Activated CD8-positive, alpha-beta memory T cell treated with anti-CD3 and anti-CD28 coated beads for 4 hours (primary cell): ENCODE measurements at places on chromosomes 5 and 9.

DNA sequence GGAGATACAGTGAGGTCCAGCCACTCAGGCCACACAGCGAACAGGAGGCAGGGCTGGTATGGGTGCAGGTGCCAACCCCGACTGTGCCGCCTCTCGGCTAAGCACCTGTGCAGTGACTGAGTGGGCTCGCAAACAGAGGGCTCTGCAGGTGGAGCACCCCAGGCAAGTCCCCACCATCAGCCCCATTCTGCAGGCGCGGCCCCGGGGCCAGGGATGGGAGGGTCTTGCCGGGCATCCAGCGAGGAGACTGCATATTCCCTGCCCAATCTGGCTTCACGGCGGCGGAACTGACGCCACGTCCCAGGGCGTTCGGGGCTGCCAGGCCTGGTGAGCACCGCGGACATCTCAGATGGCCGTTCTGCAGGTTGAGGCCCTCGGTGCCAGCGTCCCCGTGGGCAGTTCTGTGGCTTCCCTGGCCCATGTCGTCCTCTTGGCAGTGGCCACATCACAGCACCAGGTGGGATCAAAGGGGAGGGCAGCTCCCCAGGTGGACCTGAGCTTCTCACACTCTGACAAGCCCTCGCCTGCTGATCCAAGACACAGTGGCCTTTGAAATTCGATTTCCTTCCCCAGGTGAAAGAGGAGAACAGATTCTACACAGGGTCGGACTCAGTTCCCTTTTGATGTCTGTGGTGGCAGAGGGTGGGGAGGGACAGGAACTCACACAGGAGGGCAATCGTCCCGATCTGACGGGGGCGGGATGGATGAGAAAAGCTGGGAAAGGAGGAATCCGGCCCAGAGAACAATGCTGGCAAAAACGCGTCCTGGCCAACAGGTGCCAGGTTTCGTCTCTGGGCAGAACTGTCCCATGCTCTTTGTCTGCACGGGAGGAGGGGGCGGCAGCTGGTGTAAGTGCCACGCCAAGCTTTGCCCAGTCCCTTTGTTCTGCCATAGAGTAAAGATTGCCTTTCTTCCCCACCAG, 18.8 kb downstream of the DBH start:
- DNase-seq, result no peak

GRCh38 chr5:8827696-8828095, 718.2 kb downstream of the SEMA5A start:
- no peak for DNase-seq

- DNase-seq, result no peak
These were observed 1.3 kb downstream of the SLC9A3 start for GRCh38 chr5:522899-523440.

- no peak for DNase-seq
These were observed 25.5 kb downstream of the ESM1 start for GRCh38 chr5:54959673-54960418.

GRCh38 chr9:31323726-31324444, 1060.6 kb upstream of the ACO1 start:
- DNase-seq, result no peak

DNA sequence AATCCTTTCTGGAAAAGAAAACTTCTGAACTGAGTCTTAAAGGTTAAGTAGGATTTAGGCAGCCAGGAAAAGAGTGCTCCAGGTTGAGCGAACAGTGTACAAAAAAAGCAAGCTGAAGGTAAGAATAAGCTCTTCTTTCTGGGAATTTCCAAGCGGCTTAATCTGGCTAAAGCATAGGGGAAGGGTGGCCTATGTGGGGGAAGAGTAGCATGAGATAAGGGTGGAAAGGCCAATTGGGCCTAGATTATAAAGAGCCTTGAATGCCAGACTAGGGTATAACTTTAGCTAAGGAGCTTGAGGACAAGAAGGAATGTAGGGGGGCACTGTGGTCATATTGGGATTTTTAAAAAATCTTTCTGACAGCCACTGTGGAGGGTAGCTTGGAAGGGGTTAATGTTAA, 37.3 kb upstream of the NR5A1 start:
- no peak for DNase-seq

DNA sequence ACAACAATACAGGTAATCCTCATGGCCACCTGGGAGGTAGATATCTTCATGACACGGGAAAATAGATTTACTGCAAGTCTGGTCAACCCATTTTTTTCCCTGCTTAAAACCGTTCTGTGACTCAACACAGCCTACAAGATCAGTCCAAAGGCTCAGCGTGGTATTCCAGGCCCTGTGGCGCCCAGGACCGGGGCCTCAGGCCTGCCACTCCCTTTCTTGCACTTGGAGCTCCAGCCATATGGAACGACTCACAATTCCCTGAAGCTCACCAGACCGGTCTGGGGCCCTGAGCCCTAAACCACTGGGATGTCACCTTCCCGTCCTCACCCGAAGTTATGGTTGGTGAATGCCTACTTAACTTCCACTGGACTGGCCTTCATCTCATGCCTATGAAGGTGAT, 6.5 kb upstream of the MLANA start:
- DNase-seq, result no peak

- no peak for DNase-seq
These were observed 13.0 kb upstream of the CTNNAL1 start for GRCh38 chr9:109026306-109026705.

DNA sequence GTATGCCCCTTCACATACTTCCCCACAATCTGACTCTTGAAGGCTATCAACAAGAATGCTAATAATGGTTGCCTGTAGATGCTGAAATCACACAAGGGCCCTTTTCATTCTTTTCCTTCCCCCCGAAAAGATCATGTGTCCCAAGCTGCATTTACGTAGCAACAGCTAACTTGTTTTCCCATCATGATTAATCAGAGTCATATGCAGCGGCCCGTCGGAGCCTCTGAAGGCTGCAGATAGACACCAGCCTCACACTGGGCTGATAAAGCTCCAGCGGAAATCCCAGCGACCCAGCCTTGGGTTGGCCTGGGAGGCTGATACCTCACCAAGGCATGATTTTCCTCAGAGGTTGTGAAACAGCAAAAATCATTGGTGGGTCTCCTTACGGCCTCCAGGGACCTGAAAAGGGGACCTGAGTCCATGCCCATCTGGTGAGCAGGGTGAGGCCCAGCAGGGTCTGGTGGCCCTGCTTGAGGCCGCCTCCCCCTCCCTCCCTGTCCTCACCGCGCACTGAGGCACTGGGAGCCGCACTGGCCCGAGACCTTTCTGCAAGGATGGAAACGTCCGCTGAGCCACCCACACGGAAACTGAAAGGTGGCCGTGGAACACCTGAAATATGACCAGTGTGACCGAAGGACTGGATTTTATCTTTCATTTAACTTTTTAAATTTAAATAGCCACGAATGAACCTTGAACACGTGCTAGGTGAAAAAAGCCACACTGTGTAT, 114.2 kb upstream of the PHYKPL start:
- DNase-seq, result no peak

DNA sequence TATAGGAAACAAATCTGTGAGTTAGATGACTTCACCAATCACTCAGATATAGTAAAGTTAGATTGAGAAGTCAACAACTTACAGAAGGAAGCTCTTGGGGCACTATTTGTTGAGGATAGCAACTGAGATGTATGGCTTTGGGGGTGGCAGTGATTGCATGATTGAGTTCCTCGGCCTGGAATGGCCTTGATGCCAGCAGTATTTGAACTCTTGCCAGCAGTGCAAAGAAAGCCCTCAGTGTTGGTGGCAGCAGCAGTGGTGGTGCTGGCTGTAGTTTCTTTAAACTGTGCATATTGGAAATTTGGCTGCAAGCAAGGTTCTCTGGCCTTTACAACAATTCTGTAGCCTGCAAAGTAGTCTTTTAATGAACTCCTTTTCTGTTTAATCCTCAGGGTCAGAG, 41.4 kb upstream of the PJA2 start:
- no peak for DNase-seq

DNA sequence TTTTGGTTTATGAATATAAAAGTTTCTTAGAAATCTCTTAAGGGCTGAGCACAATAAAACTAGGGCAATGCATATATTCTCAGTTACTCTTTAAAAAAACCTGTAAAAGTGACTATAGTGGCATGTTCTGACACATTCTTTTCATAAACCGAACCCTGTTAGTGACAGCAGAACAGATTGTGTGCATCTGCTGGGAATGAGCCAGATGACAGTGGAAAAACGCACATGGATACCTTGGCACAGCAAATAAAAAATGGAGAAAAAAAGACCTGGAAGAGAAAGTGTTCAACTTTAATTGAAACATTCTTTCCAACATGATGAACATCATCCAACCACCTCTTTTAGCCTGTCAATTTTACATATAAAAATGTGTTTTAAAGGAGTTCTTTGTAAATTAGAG, 12.7 kb downstream of the MEF2C start:
- no peak for DNase-seq

DNA sequence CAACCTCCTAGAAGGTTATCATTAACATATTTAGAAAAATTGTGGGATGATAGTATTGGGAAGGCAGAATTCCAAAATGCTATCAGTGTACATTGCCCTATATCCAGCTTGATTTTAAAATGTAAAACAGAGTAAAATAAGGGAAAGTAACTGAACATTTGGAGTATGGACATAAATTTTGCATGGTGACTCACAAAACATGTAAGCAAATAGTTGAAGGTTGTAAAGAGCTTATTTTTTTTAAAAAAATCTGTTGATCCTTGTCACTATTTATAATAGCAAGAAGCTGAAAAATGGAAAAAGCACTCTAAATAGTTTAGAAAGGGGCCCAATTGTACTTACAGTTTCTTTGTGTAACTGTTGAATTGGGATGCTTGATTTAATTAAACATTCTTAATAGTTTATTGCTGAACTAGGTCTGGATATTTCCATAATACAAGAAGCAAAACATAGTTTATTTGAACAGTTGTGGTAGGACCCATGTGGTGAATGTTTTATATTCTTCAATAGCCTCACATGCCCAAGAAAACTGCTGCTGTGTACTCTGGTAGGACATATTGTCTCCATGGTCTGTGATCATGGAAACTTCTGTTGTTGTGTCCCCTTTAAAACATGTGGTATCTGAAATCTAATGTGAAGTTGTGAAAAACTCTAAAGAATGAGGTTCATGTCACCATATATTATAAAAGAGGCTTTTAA, 82.4 kb downstream of the NNT start:
- no peak for DNase-seq

GRCh38 chr5:36181774-36182173, 29.9 kb downstream of the SKP2 start:
- DNase-seq, result no peak

- peak; percentile 57 for DNase-seq
These were observed 4.8 kb upstream of the ST6GALNAC4 start for GRCh38 chr9:127921557-127922120.

- DNase-seq, result no peak
These were observed 365.8 kb upstream of the DAP start for GRCh38 chr5:11126844-11127243.

DNA sequence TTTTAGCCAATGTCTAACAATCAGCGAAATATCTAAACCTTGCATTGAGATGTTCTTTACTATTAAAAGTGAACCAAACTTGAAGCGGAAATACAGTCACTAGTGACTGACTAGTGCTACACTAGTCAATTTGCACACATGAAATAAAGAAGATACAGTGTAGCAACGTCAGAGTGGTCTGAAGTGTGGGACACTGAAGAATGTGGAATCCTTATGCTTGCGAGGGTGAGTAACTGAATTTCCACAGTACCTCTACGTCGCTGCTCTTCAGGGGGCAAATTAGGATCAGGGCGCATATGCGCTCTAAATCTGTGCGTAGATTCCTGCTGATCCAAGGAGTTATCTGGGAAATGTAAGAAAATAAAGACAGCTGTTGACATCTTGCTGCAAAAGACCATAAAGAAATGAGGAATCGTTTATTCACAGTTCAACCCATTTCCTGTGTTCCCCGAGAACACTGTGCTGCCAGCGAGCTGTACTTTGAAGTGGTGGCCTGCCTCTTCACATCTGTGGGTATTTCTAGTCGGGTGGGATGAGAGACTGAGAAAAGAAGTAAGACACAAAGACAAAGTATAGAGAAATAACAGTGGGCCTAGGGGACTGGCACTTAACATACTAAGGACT, 39.8 kb upstream of the FLT4 start:
- no peak for DNase-seq

GRCh38 chr5:97840643-97841042, 657.6 kb upstream of the RIOK2 start:
- DNase-seq, result no peak

DNA sequence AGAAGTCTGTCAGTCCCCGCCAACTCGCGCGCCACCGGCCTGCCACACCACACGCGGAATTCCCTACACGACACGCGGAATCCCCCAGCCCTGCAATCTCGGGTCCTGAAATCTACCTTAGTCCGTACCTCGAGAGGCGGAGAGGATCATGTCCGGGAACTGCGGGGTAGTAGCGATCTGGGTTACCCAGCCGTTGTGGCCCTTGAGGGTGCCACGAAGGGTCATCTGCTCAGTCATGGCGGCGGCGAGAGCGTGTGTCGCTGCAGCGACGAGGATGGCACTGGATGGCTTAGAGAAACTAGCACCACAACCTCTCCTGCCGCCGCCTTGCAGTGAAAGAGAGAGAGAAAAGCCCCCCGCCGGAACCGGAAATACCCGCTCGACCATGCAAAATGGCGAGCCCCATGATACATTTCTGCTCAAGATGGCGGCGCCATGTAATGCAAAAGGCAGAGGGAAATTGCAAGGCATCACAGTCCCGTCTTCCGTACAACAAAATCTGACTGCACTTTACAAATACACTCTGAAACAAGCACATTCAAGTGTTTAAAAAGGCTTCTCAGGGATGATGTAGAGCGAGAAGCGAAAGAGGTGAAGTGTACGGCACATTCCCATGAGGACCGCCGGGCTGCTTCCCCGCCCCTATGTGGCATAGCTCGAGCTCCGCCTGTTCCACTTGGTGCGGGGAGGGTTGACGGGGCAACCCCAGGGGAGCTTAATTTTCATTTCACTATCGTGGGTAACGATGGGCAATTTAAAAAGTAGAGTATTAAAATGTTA, at the start of gene RACK1:
RACK1 (minus strand) TSS at position 343 of the 780 bp plus-strand sequence; CDS start at position 237, 106 bp downstream.
- DNase-seq, result peak; percentile 74

GRCh38 chr5:135705141-135705631, 126.4 kb upstream of the CXCL14 start:
- no peak for DNase-seq

DNA sequence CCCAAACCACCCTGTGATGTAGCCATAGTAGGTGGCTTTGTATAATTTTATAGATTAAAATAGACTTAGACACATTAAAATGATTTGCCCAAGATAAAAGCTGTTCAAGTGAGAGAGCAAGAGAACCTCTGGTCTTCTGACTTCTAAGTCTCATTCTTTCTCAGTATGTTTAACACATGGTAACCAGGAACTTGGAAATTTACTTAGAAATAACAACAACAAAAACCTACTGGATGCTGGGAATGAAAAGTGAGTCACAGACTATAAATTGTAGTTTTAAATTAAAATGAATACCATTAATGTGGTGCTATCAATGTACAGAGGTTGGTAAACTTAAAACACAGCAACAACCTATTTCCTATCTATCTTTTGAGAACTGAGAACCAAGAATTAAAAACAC, 30.4 kb downstream of the HMGCR start:
- DNase-seq, result no peak

- no peak for DNase-seq
These were observed 27.7 kb downstream of the LHX6 start for GRCh38 chr9:122200960-122201595.
